GM13977 (cell line): ENCODE measurements at places on chromosomes 11 and 22.
A peak's percentile ranks its signal among the peaks of the same experiment; 100 is the strongest.

DNA sequence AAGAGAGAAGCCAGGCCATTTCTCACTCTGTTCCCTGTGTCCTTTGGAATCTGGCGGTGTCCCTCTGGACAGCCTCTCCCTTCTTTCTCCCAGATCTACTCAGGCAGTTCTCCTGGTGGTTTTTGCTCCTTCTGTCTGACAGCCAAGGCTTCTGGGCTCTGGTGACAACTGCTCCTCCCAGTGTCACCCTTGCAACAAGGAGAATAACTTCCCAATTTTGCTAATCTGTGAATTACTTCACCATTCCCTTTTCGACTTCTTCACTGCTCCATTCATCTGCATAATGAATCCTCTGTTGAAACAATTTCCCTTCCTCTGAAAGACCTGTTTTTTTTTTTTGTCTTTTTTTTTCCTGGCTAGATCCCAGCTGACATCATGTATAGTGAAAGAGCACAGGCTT is 56.3 kb upstream of the PDE3B start:
- DNase-seq, result no peak

GRCh38 chr22:37260901-37261336 is 16.9 kb upstream of the RAC2 start:
- DNase-seq, result peak; percentile 75

- no peak for DNase-seq
Measured at GRCh38 chr11:36211761-36212430, 77.3 kb downstream of the COMMD9 start.

DNA sequence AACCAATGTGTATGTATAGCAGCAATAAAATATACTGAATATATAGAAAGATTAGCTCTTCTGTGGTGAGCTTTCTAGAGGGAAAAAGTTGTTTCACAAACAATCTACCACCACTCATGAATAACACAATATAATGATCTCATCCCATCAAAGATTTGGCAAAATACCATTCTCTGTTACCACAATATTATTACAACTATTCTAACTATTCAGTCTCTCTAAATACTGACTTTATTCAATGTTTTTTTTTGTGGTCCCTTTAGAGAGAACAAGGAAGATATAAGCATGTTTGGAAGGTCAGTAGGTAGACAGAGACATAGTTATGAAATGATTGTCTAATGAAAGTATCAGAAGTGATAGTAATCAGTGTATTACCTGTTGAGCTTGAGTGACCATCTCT is 7.8 kb downstream of the CCDC90B start:
- no peak for DNase-seq

DNA sequence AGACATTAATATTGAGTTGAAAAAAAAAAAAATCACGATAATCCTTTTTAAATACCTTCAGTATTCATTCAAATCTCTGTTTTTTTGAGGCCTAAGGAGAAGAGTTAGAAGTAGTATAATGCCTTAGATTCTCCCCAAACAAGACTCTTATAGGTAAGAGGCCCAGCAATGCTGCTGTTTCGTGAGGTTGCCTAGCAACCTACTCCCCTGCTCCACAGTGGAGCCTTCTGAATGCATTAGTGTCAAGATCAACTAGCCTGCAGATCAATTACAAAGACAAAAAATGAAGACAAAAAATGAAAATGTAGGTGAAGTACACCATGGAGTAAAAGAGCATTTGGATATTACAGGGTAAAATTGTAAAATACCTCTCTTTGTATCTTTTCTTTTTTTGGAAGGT is 229.8 kb upstream of the LUZP2 start:
- DNase-seq, result no peak

DNA sequence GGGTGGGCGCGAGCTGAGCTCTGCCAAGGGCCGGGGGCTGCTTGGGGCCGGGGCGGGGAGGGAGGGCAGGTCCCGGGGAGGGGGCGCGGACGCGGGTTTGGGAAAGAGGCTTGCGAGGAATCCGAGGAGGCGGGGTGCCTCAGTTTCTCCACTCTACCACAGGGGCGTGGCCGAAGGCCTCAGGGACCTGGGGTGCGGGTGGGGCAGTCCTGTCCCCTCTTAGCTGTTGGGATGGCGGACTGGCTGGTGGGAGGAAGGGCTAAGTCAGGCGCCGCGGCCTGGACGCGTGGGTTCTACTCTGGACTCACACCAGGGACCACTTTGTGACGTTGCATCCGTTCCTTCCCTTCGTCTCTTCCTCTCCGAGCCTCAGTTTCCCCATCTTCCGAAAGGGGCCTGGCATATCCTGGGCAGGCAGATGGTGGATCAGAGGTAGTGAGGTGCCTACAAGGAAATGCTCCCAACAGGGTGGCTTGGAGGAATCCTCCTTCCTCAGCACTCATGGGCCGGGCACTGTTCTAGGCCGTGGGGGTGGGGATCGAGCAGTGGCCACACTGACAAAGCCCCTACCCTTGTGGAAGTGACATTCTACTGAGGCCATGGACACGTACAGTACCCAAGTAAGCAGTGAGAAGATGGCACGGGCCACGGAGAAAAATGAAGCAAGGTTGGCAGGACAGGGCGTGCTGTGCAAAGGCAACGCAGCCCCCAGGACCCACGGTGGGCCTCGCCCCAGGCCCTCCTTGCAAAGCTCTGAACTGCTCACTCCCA is 13.2 kb downstream of the IGLL1 start:
- DNase-seq, result no peak

- DNase-seq, result peak; percentile 87
Measured at GRCh38 chr22:23402275-23403151, 177.6 kb downstream of the IGLL1 start.

DNA sequence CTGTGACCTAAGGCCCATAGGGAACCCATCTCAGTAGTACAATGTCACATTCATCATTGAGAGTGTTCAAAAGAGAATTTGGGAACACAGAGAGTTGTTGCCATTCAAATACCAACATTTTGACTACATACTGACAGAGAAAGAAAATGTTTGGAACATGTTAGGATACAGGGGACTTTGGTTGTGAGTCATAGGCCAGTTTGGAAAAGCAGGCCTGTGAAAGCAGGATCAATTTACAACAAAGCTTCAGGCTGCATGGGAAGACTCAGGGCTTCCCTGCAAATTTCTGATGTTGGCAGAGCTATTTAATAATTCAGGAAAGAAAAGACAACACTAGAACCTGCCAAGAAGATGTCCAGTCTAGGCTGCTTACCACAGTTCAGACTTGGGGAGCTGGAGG is 374 bp downstream of the NLRP10 start:
- no peak for DNase-seq

DNA sequence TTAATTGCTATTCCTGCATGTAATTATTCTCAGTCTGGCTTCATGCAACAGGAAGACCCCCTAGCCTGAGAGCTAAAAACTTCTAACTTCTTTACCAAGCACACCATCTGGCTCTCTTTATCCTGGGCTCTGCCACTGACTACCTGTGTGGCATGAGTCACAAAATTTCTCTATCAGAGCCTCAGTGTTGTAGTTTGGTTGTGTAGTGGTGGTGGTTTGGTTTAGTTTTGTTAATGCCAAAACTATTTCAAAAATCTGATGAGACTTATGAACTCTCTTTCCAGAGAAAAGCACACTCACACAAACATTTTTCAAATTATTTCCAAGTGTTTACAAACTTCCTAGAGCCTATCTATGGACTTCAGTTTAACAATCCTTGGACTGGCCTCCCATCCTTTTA is 7.5 kb upstream of the IL17RA start:
- no peak for DNase-seq

GRCh38 chr11:61587541-61587941 is 6.7 kb upstream of the SYT7 start:
- no peak for DNase-seq

- DNase-seq, result no peak
Measured at GRCh38 chr22:49693416-49693815, 134.3 kb downstream of the BRD1 start.

GRCh38 chr11:88813233-88813915 is 252.4 kb downstream of the GRM5 start:
- DNase-seq, result peak; percentile 36

DNA sequence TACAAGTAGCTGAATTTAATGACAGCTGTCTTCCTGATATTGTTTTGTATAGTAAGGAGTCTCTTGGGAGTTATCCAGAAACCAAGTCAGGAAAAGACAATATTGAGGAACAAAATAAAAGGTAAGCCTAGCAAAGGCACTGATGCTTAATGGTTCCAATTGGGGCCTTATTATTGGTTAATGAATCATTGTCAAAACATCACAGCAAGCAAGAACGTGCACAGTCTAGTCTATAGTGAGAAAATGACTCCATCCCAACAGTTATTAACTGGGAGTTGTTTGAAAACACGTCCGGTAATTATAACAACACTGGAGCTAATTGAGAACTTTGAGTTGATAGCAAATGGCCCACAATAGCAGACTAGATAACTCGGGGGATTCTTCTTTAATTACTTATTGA is 17.7 kb downstream of the BSX start:
- DNase-seq, result no peak

GRCh38 chr11:123057661-123058305 is 4.2 kb downstream of the HSPA8 start:
- no peak for DNase-seq

DNA sequence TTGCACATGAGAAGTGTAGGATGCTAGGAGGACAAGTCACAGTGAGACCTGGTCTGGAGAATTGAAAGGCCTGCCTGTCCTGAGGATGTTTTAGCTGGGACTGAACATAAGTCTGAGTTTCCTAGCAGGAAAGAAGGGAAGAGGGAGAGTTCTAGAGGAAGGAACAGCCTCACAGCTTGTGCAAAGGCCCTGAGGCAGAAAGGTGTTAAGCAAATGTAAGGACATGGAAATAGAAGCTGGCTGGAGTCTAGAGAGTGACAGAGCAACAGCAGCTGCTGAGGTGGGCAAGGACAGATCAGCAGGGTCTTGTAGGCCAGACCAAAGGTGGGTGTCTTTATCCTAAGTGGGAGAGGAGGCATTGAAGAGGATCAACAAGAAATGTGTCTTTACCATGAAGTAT is 210.9 kb upstream of the E2F8 start:
- no peak for DNase-seq

GRCh38 chr22:40070701-40071100 is 75.9 kb downstream of the FAM83F start:
- DNase-seq, result no peak

GRCh38 chr22:35380537-35381423 is at the start of gene HMOX1:
Gene HMOX1, plus strand, starts transcription at chr22:35381096. Its CDS starts 78 bp downstream, at chr22:35381174.
- peak; percentile 90 for DNase-seq

DNA sequence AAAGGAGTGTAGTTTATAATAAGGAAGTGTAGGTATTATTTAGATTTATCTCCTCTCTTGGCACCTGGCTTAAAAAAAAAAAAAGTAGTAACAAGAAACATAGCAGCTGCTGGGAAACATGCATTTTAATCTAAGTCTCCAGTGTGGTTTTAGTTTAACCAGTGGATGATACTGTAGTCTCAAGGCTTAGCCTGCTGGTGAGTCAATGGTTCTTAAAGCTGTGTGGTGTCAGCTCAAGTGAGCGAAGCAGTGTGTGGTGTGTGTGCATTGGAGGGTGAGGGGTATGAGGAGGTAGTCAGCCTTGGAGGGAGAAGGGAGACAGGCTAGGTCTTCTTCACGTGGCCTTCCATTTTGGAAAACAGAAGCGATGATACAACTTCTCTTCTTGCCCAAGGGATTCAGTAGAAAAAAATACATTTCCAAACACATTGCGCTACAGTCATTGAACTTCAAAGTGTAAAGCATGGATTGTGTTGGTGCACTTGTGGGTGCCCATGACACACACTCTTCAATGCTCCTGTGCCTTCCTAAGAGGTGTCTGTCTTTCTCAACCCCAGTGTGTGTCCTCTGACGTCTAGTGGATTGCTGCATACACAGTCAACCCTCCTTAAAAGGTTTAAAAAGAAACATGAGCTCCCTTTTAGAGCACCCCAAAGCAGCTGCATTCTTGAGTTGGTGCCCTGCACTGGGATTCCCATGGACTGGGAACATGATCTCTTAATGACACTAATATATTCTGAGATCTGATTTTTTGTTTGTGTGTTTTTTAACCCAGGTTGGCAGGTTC is 40.1 kb downstream of the ZBTB16 start:
- DNase-seq, result no peak

DNA sequence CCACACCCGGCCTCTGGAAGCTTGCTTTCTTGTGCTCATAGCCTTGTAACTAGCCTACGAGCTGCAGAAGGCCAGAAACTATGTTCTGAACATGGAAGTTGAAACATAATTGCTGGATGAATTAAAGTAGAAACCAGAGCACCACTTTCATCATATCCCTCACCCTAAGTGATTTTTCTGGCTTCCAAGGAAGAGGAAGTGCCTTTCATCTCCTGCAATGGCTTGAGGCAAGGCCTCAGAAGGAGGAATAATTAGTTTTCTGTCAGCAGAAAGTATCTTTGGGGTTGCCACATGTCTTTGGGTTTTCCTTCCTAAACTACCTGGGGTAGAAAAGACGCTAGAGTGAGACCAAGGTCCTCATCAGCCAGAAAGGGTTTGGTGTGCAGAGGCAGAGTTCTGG is 14.5 kb downstream of the RPL27A start:
- DNase-seq, result no peak
